AG04450 (cell line): ENCODE measurements at places on chromosomes 6 and 20.

DNA sequence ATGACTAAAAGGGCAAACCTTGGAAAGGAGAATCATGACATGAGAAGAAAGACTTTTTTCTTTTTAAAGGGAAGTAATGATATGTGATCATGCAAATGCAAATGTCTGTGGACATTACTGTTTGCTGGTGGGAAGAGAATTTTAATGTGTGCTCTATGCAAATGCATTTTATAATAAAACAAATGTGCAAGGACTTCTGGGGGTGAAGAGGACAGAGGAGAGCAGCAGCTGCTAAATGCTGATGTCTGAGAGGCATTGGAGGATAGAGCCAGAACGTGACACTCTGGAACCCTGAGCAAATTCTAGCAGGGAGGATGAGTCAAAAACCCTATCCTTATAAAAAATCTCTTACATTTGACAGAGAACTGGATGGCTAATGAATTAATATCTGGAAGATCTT is 69.1 kb upstream of the BEND3 start:
- DNase-seq: no peak

DNA sequence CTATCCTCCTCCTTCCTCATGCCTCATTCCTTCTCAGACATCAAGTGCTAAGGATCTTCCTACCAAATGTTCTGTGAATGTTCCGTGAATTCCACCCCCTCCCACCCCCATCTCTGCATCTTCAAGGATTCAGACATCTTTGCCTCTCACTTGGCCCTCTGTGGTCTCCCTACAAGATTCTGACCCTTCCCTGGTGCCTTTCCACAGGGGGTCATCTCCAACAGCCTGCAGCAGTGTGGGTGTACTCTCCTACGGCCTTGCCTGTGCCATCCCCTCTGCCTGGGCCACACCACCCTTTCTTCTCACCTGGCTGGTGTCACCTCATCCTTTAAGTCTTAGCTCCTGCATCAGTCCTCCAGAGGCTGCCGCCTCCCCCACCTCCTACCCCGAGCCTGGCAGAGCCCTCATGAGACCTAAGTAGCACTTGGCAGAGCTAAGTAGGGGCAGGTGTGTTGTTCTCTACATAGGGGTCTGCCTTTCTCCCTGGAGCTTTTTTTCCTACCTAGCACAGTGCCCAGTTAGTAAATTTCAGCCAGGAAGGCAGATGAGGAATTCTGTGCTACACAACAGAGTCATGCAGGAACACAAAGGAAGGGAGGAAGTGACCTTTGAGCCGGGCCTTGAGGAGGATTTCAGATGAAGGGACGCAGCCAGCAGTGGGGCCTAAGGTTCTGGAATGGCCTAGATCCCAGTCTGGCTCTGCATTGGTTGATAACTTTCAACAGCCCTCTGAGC is 43.1 kb downstream of the TM9SF4 start:
- no peak for DNase-seq

DNA sequence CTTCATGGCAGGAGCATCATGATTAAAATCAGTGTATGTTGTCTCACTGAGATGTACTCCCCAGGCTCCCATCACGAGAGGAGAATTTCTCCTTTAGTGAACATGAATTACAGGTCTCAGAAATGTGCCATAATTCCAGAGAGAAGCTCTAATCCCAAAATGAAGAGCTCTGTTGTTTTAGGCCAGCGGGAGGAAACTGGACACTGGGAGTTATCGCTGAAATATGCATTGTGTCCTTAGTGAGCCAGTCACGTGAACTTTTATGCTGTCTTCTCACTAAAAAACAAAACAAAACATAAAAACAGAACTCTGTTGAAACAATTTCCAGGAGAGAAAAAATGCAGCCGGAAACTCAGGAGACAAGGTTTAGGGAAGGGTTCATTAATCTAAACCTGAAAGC is 315.7 kb upstream of the NT5E start:
- no peak for DNase-seq

DNA sequence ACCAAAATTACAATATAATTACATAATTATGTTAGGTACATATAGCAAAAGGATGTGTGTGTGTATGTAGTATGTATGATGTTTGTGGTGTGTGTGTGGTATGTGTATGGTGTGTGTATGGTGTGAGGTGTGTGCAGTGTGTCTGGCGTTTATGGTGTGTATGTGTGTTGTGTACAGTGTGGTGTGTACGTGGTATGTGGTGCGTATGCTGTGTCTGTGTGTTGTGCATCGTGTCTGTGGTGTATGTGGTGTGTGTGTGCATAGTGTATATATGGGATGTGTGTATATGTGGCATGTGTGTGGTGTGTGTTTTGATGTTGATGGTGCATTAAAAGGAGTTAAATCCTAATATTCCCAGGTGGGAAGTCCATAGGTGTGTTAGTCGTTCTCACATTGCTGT is 62.8 kb downstream of the PLG start:
- DNase-seq: no peak

DNA sequence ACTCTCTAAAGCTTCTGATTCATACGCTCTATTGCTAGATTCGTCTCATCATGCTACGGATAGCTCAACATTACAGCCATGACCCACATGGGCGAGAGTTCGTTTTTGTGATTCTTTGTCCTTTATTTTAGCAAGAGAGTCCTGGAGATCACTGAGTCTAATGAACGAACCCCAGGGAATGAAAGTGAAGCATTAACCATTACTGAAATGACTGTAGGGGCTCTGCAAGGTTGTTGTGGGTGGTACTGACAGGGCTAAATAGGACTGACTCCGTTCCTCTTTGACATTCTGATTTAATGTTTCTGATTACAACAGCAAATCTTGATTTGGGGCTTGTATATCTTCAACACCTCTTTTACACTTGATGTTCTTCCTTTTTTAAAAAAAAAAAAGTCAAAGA is 13.7 kb upstream of the RTF2 start:
- no peak for DNase-seq

DNA sequence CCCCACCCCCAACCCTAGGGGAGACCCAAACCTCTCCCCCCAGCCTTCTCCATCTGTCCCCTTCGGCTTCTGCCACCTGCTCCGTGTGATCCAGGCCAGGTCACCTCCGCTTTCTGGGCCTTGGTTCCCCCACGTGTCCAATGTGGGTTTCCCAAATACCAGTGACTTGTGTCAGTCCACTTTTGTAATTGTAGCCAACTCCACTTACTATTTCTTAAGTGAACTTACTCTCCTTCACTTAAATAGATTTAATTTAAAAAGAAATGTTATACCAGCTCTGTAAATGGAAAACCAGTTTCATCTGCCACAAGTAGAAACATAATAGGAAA is 10.0 kb upstream of the FAM110A start:
- no peak for DNase-seq

- DNase-seq: no peak
Measured at GRCh38 chr6:9554806-9555205, 860.1 kb downstream of the TFAP2A start.

- DNase-seq: no peak
Measured at GRCh38 chr6:131883016-131883415, 68.2 kb downstream of the CCN2 start.

DNA sequence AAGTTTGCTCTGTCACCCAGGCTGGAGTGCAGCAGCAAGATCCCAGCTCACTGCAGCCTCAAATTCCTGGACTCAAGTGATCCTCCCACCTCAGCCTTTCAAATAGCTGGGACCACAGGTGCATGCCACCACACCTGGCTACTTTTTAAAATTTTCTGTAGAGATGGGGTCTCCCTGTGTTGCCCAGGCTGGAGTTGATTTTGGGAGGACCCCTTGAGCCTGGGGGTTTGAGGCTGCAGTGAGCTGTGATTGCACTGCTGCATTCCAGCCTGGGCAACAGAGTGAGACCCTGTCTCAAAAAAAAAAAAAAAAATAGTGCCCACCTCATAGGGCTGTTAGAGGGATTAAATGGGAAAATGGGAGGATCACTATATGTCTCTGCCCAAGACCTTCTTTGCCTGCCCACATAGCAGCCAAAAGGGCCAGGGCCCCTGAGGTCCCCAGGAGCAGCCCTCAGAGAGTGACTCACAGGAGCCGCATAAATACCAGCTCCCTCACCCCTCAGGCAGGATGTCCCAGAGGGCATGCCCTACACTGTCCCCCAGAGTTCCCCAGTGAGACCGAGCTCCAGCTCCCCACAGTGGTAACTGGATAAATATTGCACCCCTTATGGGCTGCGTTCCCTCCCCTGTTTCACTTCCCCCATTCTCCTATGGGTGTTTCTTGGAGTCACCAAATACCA is 11.7 kb upstream of the MDGA1 start:
- DNase-seq: no peak

DNA sequence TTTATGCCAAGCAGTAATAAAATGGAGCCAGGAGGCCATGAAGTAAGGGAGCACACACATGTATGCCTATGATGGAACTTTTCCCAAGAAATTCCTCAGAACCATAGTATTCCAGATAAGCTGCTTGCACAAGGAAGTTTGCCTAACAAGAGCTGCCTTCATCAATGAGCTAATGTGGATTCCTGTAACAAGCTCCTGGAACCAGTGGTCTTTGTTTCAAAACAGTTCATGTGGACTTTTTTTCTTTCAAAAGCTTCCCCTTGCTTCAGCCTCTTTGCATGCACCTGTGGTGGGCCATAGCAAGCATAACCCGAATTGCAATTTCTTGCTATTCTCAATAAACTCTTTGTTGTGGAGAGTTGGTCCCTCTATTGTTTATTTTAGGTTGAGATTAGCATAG is 359.6 kb downstream of the UTRN start:
- DNase-seq: no peak

DNA sequence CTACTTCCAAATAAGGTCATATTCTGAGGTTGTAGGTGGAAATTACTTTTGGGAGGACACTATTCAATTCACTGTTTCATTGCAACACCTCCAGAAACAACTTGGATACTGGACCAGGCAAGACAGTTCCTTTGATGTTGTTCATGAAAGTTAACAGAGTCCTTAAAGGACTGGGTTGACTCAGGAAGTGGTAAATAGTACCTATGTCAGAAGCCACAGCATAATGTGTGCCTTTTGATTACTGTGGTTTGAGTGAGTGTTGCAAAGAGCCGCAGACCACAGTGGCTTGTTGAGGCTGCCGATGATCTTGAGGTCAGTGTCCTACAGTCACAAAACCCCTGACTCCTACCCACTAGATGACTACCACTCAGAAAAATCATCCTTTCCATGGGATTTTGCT is 10.9 kb downstream of the IL20RA start:
- no peak for DNase-seq

GRCh38 chr6:21395121-21395520 is 198.4 kb upstream of the SOX4 start:
- no peak for DNase-seq

GRCh38 chr6:25441663-25442270 is 162.6 kb downstream of the CARMIL1 start:
- DNase-seq: no peak

DNA sequence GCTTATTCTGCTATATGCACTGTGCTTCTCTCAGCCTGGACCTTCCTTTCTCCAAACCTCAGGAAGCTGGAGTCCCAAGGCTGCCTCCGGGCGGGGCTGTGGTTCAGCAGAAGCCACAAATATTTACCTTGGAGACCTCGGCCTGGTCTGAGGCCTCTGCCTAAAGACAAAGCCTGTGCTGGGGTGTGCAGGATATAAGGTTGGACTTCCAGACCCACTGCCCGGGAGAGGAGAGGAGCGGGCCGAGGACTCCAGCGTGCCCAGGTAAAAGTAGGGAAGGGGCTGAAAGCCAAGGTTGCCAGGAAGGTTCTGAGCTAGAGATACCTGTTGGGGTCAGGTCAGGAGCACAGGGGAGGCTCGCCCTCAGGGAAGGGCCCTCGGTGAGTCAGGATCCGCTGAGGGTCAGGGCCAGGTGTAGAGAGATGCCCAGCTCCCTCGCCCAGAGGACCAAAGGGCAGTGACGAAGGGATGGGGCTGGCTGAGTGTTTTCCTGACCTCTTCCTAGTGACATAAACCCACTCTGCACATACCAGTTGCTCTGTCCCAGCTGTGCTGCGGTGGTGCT is at the start of gene BPIFB1:
Gene BPIFB1 (plus strand): TSS at position 224 of the 565 bp plus-strand sequence. CDS start 2,860 bp downstream, outside the sequence.
- DNase-seq: no peak

- no peak for DNase-seq
Measured at GRCh38 chr6:33082702-33083101, 6.9 kb downstream of the HLA-DPB1 start.

DNA sequence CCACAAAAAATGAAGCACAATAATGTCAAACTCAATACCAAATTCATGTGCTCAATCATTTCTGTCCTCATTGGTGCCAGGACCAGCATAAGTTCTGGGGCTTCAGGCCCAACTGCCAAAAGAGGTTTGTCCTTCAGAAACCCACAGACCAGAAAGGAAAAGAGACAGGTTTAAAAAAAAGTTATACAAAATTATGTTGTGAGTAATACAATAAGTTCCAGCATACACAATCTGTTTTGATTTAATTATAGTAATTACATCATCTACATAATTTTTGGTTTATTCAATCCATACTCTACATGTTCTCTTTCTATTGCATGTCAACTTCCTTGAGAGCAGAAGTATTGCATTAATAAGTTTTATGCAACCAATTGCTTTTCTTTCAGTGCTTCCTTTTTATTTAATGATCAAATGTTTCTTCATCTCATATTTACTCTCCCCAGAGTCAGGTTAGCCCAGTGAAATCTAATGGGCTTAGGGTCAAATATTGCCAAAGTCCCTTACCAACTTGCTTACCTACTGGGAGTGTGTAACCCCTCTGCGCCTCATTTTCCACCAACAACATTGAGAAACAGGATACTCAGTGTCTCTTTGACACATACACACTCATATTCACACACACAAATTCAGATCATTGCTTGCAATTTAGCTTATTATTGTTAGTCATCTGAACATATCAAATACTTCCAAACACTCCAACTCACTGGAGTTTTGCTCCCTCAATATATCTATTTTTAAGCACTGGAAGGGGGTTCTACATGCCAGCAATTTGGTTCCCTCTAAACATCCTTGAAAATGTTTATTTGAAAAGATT is 424.4 kb upstream of the MARCKS start:
- no peak for DNase-seq

GRCh38 chr6:126307849-126308248 is 32.1 kb upstream of the CENPW start:
- DNase-seq: peak; percentile 23

- no peak for DNase-seq
Measured at GRCh38 chr20:46398963-46399362, 7.5 kb downstream of the ELMO2 start.

- no peak for DNase-seq
Measured at GRCh38 chr6:11404081-11404480, 133.5 kb upstream of the TMEM170B start.

GRCh38 chr6:163577404-163577803 is 162.9 kb downstream of the QKI start:
- no peak for DNase-seq

GRCh38 chr6:113676968-113677367 is 180.2 kb upstream of the MARCKS start:
- DNase-seq: no peak

DNA sequence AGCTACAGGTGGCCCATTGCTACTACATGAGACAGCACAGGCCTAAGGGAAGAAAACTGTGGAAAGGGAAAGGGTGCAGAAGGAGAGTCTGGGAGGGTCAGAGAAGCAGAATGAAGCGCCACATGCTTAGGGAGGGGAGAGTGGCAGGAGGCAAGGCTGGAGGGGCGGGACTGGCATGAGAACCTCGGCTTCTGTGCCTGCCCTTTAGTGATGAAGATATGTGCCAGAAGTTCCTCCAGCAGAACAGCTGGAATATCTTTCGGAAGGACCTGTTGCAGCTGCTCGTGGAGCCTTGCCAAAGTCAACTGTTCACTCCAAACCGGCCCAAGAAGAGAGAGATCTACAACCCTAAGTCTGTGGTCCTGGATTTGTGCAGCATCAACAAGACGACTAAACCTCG is 61.8 kb downstream of the CNBD2 start:
- no peak for DNase-seq

- DNase-seq: no peak
Measured at GRCh38 chr20:38612751-38613515, 11.3 kb downstream of the ARHGAP40 start.
